ENCODE measurements at places on chromosomes 2 and 18. TPM values are rescaled to one million over a fixed set of nuclear protein-coding genes. Genes with fewer than 3 reads are reported as not detected.

GRCh38 chr18:61847164-61847791 lies 45.5 kb downstream of the RNF152 start:
- no peak for DNase-seq

DNA sequence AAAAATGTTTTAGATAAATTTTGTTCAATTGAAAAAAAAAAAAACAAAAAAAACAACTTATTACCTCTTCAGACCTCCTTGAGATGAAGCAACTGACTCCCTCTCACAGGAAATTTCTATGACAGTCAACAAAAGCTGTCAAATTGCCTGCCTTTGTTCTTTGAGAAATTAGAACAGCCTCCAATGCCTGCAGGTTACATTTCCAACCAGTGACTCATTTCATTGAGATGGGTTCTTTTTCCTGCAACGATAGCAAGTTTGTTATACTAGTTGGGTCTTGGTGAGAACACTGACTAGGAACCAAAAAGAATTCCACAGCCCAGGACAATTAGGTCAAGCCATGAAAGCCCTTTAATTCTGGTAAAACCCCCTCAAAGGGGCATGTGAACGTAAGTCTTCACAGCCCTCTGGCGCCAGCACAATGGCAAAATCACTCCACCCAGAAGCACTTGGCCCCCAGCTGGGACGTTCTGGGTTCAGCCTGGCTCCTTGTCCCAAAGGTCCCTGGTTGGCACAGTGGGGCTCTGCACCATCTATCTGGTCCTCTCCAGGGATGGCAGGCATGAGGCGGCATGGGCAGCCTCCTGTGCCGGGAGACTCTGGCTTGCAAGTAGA lies 87.0 kb downstream of the SPP2 start:
- DNase-seq, result no peak

DNA sequence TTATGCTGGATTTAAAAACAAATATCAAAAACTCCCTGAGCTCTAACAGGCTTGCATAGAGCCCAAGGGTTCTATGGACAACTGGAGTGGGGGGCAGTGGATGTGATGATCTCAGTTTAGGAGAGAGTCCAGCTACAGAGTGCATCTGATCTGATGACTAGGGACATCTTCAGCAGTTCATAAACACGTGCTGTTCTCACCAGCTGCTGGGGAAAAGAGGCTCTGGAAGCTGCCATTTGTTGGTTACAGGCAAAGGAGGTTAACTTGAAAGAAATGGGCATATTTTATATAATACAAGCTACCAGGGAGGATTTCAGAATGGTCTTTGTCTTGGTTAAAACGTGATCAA lies 36.0 kb upstream of the ZNF396 start:
- no peak for DNase-seq

DNA sequence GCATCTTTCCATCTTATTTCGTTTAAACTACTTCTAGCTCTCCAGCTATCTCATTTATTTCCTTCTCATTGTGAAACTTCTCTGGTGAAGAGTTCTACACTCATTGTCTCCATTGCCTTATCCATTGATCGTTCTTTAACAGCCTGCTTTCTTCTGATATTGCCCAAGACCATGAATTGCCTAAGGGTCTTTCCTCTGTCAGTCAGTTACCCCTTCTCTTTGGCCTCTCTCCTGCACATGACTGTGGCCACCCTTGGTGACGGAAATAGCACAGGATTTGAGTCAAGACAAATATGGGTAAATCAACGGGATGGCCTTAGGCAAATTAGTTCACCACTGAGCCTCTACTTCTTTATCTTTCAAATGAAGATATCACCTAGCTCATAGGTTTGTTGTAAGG lies 26.6 kb downstream of the NHEJ1 start:
- DNase-seq, result no peak

Gene ACP1
- polyA plus RNA-seq, result 158 TPM

DNA sequence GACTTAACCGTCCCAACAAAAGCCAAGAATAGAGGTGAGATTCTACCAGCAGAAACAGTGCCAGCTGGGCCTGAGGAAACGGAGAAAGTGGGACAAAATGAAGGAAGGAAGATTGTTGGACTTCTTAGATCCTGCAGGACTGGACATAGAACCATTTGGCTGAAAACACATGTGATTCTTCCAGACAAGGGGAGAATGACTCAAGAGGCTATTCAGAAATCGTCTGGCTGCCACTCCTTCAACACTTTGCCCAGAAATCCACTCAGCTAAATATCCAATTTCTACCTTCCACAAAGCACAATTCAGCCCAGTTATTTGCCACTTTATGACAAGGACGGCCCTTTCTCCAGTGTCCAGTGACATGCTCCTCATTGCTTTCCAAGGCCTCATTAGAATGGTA lies 61.6 kb downstream of the SNORC start:
- no peak for DNase-seq

DNA sequence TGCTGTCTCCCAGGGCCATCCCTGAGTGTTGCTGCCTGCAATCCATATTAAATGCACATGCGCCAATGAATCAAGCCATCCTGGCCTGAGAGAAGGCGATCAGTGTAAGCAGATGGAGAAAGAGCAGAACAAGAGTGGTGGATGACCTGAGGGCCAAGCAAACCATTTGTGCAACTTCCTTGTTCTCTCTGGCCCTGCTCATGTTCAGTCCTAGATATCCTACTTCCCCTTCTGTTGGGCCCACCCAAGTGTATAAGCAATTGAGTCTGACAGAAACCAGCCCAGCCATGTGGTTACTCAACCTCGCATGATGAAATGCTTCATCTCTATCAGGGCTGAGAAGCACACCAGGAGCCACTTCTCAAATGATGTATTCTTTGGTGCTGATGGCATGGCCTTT lies 383.1 kb upstream of the ID2 start:
- DNase-seq, result no peak

GRCh38 chr2:216130346-216130971 lies 21.3 kb downstream of the XRCC5 start:
- DNase-seq, result no peak

Gene GNAL
- polyA plus RNA-seq, result 3.5 TPM

Gene CCDC88A
- polyA plus RNA-seq, result 77.6 TPM

DNA sequence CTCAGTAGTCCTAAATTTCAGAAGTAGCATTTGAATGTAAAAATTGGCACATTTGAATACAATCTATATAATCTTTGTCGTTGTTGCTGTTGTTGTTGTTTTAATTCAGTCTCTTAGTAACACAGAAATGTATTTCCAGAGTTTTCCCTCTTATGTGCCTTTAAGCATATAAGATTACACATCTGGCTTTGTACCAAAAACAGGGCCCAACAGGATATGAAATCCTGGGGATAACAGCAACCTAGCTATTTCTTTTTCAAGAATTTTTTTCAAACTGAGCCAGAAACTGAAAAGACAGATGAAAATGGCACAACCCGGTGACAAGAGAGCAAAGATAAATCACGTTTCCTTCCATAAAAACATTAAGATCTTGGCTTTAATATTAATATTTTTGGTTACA lies 906.7 kb downstream of the NRXN1 start:
- DNase-seq, result no peak

Gene SIX2
- 26.4 TPM for polyA plus RNA-seq

All from left renal pelvis (tissue), 4 donors.